Glomerular endothelial cell (primary cell): ENCODE measurements at places on chromosomes 16 and 17. TPM values are rescaled to one million over a fixed set of nuclear protein-coding genes. Genes with fewer than 3 reads are reported as not detected.

- no peak for DNase-seq
Observed at GRCh38 chr17:20028443-20028842, 19.3 kb downstream of the SPECC1 start.

DNA sequence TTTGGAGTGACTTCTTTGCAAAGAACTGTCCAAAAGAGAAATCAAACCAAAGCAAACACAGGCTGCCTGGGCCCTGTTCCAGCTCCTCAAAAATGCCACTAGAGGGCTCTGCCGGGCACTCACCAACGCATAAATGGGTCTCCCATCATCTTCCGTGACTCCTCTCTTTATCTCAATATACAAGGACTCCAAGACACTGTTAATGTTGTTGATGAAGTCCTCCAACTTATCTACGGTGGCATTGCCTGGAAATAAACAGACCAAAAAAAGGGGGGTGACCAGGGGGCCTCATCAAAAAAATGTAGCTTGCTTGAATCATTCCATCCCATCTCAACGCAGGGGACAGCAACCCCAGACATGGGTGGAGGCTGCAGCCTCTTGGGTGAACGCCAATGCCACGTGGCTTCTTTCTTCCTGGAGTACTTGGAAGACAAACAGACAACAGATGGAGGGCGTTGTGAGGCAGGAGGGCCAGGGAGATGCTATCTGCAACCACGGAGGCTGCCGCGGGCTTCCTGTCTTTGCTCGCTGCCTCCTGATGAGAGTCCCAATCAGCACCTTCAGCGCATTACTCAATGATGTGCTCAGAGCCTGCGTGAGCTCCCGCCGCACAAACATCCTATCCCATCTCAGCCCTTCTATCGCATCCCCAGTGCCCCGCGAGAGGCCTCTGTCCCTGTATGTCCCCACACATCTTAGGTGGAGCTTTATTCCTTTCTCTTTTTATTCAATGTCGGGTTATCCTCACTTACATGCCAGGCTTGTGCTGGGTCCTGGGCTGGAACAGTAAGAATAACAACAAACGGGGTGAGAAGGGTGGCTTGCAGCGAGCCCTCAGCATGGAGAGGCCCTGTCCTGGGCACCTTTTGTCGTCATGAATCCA lies 32.0 kb downstream of the KDM8 start:
- DNase-seq = peak; percentile 91

- DNase-seq = no peak
Observed at GRCh38 chr16:70480127-70481105, 26.0 kb downstream of the FCSK start.

DNA sequence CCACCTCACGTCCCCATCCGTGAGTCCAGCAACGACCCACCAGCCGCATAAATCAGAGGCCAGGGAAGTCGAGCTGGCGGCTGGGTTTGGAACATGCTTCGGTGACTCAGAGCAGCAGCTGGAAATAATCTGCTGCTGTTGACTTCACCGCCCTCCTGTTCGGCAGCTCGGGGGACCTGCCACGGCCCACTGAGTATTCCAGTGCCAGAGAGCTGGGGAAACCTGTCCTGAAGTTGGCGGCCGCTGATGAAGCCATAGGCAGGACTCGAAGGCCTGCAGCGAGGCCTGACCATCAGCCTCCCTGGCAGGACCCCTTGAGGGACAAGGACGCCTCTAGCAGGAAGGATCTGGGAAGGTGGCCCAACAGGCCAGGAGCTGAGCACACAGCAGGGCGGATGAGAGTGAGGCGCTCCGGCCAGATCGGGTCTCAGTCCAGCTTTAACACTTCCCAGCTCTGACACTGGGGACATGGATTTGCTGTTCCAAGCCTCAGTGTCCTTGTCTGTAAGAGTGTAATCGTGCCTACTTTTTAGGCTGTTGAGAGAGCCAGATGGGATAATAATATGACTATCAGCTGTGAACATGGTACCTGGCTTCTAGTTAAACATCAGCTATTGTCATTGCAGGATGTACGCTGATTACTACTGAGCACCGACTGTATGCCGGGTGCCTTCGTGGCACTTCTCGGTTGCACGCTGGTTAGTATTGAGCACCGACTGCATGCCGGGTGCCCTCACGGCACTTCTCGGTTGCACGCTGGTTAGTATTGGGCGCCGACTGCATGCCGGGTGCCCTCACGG lies 50.4 kb upstream of the CIBAR2 start:
- no peak for DNase-seq

DNA sequence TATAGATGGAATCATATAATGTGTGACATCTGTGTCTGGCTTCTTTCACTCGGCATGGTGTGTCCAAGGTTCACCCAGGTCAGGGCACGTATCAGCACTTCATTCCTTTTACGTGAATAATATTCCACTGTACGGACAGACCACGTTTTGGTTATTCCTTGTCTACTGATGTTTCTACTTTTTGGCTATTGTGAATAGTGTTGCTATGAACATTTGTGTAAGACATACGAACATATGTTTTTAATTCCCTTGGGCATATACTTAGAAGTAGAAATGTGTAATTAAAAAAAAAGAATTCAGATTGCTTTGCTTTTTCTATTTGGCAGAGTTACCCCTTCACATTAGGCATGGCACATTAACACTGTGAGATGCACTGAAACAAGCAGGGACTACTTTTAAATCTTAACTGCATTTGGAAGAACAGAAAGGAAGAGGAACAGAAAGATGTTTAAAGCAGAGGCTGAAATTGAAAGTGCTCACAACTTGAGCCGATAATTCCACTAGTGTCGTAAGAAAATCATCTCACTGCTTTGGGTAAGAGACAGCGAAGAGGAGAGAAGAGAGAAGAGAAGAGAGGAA lies 105.3 kb downstream of the VPS53 start:
- no peak for DNase-seq

GRCh38 chr17:40447148-40447644 lies 3.9 kb downstream of the IGFBP4 start:
- no peak for DNase-seq

DNA sequence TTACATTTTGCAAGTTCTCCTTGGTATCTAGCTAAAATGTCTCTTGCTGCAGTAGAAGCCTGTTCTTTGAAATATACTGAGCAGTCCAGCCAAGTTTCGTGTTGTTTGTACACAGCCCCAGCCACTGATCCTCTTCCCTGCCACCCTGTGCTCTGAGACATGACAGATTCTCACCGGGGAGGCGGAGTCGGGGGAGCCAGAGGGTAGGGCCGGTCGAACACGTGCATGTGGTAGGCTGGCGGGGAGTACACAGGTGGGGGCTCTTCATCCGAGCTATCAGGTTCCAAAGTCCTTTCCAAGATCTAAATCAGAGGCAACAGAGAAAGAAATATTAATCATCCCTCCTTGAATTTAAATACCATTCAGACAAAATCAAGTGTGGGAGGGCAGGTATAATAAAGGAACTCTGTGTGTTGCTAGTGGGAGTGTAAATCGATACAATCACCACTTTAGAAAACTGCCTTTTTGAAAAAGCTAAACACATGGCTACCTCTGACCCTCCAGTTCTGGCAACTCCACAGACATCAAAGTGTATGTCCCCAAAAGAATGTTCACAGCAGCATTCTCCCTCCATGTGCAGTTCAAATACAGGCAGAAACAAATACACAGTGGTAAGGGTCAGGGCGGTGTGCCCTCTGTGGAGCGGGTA lies 29.7 kb upstream of the MRPS23 start:
- no peak for DNase-seq

DNA sequence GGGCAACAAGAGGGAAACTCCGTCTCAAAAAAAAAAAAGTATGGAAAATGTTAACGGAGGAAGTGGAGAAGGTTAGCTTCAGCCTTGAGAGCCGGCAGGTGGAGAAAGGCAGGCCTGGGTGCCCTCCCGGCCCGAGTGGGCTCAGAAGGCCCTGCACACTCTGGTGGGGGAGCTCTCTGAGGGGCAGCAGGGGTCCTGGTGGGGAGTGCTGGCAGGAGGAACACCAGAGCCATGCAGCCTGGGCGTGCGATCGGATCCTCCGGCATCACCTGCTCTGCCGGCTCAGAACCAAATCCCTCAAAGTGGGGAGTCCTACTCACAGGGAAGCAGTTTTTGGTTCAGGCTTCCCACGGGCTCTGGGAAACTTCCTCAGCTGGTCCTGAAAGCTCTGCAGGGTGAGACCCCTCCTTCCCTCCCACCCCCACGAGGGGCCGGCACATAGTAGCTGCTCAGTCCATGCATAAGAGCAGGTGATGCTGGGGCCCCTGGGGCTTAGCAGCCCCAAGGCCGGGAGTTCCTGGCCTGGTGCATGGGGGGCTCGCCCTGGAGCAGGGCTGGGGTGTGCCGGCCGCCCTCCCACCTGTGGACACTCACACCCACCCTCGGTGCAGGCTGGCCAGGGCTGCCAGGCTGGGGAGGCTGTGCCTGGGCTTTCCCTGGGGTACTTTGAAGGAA lies 1.2 kb downstream of the FN3K start:
- no peak for DNase-seq

DNA sequence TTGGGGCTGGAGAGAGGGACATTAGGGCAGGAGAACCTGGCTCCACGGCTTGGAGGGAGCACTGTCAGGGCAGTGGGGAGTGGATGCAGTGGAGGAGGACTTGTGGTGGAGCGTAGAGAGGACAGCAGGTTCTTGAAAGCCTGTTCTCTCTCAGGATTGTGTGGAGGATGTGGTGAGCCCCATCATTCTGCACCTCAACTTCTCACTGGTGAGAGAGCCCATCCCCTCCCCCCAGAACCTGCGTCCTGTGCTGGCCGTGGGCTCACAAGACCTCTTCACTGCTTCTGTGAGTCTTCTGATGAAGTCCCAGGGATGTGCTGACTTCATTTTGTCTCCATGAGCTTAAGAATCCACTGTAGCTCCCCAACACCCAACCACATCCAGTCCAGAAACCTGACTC lies 13.5 kb downstream of the COX6A2 start:
- DNase-seq = no peak

GRCh38 chr17:80691784-80692183 lies 147.1 kb downstream of the RPTOR start:
- no peak for DNase-seq

DNA sequence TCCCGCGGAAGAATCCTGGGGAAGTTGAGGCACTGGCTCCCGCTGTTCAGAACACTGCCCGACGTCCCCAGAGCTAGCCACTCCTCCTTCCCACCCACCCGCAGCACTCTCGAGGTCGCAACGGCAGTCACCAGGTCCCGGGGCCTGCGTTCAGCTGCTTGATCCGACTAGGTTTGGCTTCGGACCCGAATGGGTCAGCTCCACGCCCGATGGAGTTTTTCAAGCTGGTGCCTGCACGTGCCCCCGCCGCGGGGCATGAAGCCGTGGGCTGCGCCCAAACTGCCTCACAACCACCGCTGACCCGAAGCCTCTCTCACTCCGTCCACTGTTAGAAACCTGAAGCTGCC lies 12.4 kb upstream of the ODF4 start:
- DNase-seq = no peak

DNA sequence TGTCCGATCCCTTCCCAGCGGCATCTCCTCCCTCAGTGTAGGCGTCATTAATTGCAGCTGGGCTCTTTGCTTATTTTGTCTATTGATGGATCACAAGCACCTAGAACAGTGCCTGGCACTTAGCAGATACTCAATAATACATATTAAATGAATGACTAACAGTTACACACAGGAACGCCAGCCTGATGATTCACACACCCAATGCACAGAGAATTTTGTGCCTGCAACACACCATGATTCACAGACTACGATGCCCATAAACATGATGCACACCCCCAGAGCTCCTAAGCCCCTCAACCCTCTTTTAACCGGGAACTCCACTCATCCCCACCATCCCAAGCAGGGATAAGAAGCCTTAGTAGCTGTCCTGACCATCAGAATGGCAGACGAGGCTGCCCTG lies 66.6 kb upstream of the TMEM97 start:
- DNase-seq = no peak

DNA sequence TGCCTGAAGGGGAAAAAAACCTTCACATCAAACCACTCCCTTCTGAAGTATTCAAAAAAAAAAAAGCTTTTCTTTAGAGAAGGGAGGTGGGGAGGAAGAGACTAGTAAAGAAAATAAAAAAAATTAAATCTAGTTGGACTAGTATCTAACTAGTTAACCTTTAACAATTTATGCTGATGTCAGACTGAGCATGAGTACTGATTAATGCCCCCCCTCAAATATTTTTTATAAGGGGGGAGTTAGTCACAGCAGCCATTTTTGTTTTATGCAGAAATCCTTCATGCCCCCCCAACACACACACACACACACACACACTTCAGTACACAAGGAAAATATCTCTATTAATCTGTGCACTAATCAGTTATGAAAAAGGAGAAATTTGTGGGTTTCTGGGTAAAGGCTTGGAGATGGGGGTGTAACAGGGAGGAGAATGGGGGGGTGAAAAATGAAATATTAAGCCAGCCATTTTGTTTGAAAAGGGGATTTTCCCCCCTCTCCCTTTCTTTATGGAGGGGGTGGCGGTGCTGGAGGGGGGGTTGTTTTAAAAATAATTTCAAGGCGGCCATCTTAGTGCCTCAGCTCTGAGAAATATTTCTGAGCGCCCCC lies 4.7 kb upstream of the CHD3 start:
- DNase-seq = no peak

- no peak for DNase-seq
Observed at GRCh38 chr16:87459027-87459426, 33.8 kb downstream of the ZCCHC14 start.

- DNase-seq = no peak
Observed at GRCh38 chr16:28917095-28917494, 7.9 kb downstream of the RABEP2 start.

GRCh38 chr17:10115536-10115932 lies 82.9 kb downstream of the GAS7 start:
- no peak for DNase-seq

- no peak for DNase-seq
Observed at GRCh38 chr17:47742319-47743181, 9.5 kb downstream of the TBX21 start.

- no peak for DNase-seq
Observed at GRCh38 chr17:58403311-58403710, 14.0 kb downstream of the RNF43 start.

- no peak for DNase-seq
Observed at GRCh38 chr17:51527225-51527982, 267.1 kb downstream of the UTP18 start.

DNA sequence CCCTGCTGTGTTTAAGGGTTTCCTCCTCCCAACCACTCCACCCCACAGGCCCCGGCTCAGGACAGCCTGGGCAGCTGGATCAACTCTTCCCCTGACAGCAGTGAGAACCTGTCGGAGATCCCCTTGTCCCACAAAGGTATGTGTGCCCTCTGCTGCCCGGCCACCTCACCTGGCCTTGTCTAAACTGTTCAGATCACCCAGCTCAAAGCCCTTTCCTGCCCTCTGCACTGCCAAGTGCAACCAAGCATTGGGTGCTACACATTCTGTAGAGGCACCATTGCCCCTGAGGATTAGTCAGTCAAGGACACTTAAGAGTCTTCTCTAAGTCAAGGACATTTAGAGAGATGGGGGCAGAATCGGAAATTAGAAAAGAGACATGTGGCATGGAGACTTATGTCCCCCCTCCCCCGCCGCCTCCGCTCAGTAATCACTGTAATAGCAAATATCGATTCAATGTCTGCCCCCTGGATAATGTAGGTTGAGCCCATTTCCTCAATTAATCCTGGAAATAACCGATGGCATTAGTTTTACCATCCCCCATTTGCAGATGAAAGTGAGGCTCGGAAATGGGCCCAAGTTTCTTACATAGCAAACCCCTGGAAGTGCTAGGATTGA lies 8.1 kb downstream of the BTBD17 start:
- no peak for DNase-seq

SLFN12L gene
- total RNA-seq = 0.05 TPM in 1 of 2 replicates, not detected in the other

NECAB2 gene
- not detected in 2 replicates for total RNA-seq

MYH13 gene
- not detected in 2 replicates for total RNA-seq

ATP6V0C gene
- 68.0 and 126 TPM in 2 replicates for total RNA-seq

NUPR1 gene
- total RNA-seq = 0.10 and 0.23 TPM in 2 replicates

KRT12 gene
- total RNA-seq = not detected in 2 replicates

NME1 gene
- 127 and 150 TPM in 2 replicates for total RNA-seq

KRT17 gene
- total RNA-seq = 2.7 TPM in 1 of 2 replicates, not detected in the other

PPY gene
- total RNA-seq = not detected in 2 replicates

P2RX1 gene
- not detected in 2 replicates for total RNA-seq

CCDC154 gene
- 0.58 TPM in 1 of 2 replicates, not detected in the other for total RNA-seq
